ENCODE measurements at places on chromosomes 5 and 9.

DNA sequence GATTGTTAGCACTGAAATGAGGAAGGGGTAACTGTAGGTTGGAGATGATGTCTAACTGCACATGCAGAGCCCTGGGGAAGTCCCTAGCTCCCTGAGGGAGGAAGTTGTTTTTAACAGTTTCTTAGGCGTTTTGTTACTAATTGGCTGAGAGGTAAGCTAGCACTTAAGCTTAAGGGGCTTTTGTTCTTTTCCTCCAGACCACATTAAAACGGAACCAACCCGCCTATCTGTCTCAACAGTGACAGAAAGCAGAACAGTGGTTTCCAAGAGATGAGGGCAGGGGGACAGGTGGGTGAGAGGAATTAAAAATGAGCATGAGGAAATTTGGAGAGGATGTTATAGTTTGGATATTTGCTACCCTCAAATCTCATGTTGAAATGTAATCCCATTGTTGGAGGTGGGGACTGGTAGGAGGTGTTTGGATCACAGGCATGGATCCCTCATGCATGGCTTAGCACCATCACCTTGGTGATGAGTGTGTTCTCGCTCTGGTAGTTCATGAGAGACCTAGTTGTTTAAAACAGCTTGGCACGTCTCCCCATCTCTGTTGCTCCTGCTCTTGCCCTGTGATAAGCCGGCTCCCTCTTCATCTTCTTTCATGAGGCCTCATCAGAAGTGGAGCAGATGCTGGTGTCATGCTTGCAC lies 38.9 kb downstream of the LYRM7 start:
- peak; percentile 43 for DNase-seq

- no peak for DNase-seq
These were observed 228.9 kb upstream of the CD180 start for GRCh38 chr5:67425514-67425913.

- DNase-seq = no peak
These were observed 104.1 kb upstream of the TUT7 start for GRCh38 chr9:86458191-86458855.

DNA sequence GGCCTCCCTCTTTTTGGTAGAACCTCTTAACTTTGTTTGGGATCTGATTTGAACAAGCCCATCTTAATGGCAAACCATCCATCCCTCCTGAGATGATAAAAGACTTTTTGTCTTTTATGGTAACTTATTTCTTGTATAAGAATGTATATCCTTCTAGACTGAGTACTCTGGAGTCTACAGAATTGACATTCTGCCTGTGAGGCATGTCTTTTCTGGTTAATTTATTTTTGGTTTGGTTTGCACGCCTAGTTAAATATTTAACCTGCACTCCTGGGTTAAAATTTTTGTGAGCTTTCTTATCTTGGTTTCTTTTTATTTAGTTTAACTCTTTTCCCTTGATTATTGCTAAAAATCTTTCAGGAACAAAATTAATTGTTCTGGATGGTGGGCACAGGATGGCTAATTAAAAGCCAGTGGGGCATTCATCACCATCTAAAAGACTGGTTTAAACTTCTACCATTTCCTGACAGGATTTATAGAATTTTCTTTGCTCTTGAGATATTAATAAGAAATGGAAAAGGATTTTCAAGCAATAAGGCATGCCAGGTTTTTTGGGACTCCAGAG lies 50.3 kb downstream of the PHAX start:
- no peak for DNase-seq

GRCh38 chr5:132438917-132439316 lies 51.7 kb downstream of the IRF1 start:
- no peak for DNase-seq

DNA sequence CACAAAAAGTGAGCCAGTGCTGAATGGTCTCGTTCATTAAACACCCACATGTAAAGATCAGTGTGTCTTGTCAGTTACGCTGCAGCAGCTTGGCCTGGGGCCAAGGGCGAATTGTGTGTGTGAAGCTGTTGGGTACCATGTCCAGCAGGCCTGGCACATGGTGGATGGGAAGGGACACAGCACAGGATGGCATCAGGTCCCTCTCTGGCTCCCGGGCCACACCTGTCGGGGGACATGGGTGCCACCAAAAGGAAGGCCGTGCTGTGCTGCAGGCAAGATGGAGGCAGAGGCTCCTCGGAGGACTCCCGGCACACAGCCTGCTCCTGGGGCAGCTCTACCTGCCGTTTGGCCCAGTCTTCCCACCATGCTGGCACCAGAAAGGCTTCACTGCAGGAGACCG lies 32.0 kb downstream of the NKD2 start:
- DNase-seq = no peak

DNA sequence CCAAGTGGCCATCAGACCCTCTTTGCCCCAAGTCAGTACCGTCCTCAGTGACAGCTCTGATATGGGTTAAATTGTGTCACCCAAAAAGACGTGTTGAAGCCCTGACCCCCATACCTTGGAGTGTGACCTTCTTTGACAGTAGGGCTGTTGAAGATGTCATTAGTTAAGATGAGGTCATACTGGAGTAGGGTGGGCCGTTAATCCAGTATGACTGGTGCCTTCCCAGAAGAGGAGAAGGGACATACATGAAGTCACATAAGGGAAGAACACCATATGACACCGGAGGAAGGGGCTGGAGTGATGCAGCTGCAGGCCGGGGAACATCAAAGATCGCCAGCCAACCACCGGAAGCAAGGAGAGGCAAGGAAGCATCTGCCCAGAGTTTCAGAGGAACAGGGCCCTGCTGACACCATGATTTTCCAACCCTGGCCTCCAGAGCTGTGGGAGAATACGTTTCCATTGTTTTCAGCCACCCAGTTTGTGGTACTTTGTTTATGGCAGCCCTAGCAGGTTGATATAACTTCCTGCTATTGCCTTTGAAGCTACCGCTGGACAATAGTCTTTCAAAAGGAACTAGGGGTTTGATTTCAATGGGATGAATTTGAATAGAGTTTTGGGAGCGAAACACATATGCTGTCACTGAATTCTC lies 36.4 kb upstream of the CPEB4 start:
- DNase-seq = peak; percentile 67

DNA sequence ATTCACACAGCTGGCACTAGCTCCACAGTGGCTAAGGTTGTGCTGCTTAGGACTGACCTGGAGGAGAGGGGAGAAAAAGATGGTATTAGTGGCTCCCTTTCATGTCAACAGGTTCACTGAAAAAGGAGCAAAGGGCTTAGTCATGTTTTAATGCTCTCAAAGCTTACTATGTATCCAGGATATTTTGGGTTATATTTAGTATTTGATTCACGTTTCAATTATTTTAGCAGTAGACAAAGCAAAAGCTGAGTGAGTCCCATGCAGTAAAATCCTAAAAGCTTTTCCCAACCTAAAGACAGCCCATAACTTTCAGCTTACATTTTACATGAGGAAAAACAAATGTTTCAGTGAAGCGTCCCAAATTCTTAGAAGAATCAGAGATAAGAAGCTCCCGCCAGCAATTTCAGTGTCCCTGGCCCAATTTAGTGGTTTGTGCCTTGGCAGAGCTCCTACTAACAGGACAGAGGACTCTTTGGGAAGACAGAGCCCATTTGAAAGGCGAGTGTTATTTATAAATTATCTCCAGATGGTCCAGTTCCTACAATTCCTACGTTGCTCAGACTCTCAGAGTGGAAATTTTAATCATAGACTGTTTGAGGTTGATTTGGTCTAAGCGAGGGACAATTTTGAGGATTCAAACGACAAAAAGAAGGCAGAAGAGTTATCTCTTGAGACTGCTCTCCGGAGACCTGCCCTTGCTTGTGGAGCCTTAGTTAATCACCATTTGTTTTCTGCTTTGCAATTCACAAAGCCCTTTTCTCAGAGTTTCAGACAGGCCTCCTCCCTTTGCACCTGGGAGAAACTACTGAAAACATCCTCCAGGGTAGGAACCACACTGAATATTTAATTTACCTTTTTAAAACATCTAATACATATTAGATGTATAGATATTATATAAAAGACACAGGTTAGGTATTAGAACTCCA lies 225.0 kb upstream of the ANKRD55 start:
- DNase-seq = peak; percentile 97

DNA sequence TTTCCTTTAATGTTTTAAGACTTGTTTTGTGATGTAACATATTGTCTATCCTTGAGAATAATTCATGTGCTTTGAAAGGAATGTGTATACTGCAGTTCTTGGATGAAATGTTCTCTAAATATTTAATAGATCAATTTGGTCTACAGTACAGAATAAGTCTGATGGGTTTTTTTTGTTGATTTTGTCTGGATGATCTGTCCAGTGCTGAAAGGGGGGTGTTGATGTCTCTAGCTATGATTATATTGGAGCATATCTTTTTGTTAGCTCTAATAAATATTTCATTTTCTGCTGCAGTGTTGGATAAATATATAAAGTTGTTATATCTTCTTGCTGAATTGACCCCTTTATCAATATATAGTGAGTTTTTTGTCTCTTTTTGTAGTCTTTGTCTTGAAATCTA lies 269.9 kb upstream of the TUSC1 start:
- DNase-seq = no peak

GRCh38 chr9:35035851-35036701 lies 36.3 kb downstream of the VCP start:
- DNase-seq = peak; percentile 53

- DNase-seq = no peak
These were observed 10.8 kb upstream of the ADRA1B start for GRCh38 chr5:159905496-159905895.

- no peak for DNase-seq
These were observed 69.8 kb upstream of the TNFSF8 start for GRCh38 chr9:115000217-115000639.

DNA sequence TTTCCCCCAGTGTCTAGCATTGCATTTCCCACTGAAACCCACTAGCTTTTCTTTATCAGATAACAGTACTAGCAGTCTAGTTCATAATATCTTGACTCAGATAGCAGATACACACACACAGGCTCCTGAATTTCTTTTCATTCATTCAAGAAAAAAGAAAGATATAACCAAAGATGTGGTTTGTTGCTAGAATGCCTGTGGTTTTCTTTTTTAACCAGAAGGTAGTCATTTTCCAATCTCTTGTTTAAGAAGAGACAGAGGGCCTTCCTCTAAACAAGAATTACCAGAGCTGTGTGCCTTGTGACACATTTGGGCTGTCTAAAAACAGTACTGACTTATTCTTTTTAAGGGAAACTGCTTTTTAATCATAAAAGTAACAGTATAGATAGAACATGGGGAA lies 167.3 kb downstream of the PJA2 start:
- DNase-seq = no peak

- peak; percentile 91 for DNase-seq
These were observed at the start of gene FXN for GRCh38 chr9:69035438-69036308. TSS of gene FXN (plus strand) at chr9:69035752. CDS start at chr9:69035783, 31 bp downstream.

DNA sequence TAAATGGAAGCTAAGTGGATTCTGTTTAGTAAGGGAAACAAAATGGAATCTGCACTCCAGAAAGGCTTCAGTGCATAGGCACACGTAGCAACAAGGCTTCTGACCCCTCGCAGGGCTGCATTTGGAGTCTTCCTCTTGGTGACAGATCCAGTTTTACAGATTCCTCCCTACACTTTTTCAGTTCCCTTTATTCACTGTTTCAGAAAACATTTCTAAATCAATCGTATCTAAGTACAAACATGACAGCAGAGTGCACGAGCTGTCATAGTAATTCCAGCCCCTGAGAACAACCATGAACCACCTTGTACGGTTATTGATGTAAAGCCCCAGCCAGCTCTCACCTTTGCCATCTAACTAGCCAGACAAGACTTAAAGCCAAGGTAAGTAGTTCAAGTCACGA lies 491.6 kb downstream of the SEMA5A start:
- no peak for DNase-seq

DNA sequence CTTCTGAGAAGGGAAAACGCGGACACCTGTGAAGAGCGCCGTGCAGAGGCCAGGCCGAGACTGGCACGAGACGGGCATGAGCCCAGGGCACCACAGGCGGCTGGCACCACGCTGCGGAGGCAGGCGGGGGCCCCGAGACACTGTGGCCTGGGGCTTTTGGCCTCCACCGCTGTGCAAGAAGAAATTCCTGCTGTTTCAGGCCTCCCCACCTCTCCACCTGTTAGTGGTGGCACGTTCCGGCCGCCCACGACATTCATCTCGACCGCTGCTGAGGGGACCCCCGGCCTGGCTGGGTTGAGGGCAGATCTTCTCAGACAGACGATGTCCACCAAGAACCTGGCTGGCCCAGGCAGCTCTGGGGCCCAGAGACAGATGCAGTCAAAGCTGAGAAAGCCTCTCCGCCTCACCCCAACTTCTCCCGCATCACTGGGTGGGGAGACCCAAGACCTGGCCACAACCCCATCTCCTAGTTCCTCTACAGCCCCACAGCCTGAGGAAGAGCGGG lies 11.5 kb downstream of the NACC2 start:
- no peak for DNase-seq

DNA sequence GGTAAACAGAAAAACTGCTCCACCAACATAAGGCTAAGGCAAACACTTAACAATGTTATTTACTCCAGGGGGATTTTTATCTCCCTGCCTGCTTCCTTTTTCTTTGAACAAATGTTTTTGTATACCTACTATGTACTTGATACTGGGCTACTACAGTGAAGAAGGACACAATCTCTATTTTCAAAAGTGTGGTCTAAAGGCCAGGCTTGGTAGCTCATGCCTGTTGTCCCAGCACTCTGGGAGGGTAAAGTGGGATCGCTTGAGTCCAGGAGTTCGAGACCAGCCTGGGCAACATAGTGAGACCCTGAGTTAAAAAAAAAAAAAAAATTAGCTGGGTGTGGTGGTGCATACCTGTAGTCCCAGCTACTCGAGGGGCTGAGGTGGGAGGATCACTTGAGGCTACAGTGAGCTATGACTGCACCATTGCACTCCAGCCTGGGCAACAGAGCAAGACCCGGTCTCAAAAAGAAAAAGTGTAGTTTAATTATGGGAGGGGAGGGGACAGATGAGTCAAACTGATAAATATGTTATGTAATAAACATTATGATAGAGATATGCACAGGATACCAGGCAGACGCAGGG lies 3.3 kb downstream of the STOM start:
- no peak for DNase-seq

DNA sequence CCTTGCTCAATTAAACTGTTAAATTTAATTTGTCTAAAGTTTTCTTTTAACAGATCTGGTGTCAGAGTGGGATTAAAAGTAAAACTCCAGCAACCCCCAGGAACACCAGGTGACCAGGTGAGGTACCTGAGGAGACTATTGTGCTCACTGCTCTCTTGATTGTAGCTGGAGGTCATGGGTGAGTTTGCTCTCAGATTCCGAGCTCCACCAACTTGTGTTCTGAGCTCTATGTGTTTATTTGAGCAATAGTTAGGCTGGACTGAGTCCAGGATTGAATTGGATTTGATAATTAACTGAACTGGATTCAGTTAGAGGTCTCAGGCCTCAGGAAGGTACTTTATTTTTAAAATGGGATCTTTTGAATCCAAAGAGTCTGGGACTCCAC lies 17.9 kb upstream of the SCGB3A2 start:
- DNase-seq = no peak

- DNase-seq = peak; percentile 37
These were observed 47.6 kb downstream of the PRRC2B start for GRCh38 chr9:131441441-131441840.
